ENCODE measurements at places on chromosomes 12 and 14.

DNA sequence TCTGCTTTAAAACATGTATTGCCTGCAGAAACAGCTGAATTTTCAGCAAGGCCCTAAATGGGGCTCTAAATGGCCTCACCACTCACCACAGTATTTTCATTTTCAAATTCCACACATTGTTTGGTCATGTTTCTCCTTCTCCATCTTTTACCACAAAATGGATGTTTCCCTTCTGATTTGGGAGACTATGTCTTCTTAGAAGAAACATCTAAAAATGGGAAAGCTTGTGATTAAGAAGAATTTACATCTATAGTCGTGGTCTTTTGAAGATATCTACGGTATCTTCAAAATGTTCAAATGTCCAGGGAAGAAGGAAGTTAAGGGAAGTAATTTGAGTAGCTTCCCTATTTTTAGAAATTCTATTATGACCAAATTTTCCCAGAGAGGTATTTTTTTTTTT, 20.7 kb upstream of the TUBA1C start:
- DNase-seq, result peak; percentile 50

DNA sequence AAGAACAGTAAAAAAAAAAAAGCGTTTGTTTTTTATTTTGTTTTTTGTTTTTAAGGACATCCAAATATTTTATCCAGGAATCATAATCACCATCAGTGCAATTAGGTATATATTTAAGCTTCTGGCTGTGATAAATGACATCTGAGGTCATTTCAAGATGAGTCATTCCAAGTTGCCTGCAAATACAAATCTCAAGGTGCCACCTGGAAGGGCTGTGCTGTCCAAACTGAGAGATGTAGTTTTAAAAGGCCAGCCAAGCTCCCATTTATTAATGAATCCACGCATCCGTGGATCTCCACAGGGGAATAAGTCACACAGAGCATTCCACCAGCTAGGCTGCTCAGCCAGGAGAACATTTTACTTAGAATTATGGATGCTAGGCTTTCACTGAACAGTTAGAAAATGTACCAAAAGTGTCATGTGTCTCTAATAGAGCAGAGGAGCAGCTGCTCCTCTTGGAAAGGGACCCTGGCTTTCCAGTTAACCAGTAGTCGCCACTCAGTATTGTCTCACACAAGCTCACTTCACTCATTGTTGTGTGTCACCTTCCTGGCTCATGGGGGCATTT, 1151.4 kb upstream of the TMEM132C start:
- no peak for DNase-seq

DNA sequence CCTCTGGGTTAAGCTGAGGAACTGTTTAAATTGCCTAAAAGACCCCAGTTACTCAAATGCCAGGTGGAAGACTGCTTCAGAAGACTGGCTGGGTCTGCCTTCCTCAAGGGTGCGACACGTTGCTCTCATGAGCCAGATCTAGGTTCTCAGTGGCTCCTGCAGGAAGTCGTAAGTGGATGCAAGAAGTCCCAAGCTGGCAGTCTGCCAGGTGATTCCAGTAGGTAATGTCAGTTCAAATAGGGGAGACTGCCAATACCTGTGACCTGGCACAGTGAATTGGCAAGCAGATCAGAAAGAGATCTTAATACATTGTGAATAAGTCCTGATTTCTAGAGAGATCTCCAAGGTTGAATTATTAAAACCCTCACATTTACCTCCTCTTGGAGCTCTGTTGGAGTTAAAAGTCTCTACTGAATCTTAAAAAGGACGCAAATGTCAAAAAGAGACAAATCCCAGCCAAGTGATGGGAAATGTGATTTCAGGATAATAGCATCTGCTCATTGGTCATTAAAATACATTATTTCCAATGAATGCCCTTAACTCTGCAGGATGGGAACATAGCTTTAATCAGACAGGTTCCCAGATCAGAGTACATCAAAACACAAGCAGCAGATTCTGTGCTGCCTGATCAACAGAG, 98.8 kb upstream of the FRMD6 start:
- DNase-seq, result no peak

DNA sequence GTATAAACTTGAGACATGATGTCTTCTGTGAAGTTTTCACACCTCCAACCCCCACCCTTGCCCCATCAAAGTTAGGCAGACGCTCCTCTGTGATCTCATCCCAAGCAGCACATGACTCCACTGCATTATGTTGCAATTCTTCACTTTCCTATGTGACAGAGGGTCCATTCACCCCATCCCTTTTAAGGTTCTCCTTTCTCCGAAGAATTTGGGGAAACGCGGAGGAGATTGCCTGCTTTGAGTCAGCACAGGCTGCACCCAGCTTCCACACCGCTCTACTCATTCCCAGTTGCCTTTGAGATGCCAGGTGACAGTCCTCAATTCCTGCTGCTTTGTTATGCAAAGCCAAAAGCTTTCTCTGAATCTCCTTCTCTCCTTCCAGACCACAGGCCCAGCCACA, 61.8 kb downstream of the PHLDA1 start:
- DNase-seq, result peak; percentile 88

DNA sequence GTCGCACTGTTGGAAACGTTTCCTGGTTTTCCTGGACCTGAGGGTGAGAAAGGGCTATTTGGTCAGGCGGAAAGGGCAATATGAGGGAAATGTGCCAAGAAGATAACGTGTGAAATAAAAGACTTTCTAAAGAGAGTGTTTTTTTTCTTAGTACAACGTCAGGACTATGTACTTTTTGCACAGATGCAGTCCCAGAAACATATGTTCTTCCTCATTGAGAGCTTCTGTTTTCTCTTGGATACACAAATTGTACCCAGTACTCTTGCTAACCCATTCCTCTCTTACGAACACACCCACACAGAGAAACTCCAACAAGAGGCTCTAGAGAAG, 669 bp upstream of the PKP2 start:
- DNase-seq, result no peak

DNA sequence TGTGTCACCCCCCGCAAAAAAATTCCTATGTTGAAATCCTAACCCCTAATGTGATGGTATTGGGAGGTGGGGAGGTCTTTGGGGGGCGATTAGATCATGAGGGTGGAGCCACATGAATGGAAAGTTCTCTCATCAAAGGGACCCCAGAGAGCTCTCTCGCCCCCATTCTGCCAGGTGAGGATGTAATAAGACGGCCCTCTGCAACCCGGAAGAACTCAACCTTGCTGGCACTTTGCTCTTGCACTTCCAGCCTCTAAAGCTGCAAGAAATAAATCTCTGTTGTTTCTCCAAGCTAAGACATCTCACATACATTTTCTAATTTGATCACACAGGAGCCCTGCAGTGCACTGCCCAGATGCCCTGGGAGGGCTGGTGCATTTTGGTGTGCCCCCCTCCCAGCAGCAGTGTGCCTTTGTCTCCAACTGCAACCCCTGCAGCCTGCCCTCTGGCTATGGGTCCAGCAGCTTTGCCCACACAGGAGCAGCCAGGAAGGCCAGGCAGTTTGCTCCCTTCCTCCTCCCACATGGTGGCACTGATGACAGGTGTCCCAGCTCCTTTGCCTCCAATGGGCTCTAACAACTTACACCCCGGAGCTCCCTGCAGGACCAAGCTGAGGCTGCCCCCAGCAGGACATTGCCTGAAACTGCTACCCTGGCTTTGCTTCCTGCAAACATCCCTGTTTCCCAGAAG, 59.3 kb downstream of the C14orf132 start:
- peak; percentile 9 for DNase-seq

GRCh38 chr14:32083789-32084188, 6.7 kb downstream of the ARHGAP5 start:
- no peak for DNase-seq

DNA sequence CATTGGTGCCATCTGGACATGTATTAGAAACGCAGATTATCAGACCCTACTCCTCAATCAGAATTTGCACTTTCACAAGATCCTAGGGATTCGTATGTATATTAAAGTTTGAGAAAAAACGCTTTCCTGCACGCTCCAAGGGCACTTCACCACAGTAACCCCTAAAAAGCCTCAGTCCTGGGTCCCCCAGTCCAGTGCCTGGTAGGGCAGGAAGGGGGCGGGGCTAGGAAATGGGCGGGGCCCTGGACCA, 369 bp downstream of the DEPDC4 start:
- DNase-seq, result peak; percentile 78

DNA sequence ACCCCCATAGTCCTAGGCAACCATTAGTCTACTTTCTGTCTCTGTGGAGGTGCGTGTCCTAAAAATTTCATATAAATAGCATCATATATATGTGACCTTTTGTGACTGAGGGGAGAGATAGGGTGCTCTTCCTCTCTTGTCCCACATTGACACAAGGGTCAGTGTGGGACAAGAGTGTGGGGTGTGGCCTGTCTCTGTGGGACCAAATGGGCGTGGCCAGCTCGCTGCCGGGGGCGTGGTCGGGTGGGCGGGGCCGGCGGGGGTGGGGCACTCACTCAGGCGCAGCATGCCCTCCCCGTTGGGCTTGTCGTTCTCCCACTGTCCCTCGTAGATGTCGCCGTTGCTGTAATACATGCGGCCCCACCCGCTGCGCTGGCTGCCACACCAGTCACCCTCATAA, 15.5 kb downstream of the MORN3 start:
- DNase-seq, result no peak

DNA sequence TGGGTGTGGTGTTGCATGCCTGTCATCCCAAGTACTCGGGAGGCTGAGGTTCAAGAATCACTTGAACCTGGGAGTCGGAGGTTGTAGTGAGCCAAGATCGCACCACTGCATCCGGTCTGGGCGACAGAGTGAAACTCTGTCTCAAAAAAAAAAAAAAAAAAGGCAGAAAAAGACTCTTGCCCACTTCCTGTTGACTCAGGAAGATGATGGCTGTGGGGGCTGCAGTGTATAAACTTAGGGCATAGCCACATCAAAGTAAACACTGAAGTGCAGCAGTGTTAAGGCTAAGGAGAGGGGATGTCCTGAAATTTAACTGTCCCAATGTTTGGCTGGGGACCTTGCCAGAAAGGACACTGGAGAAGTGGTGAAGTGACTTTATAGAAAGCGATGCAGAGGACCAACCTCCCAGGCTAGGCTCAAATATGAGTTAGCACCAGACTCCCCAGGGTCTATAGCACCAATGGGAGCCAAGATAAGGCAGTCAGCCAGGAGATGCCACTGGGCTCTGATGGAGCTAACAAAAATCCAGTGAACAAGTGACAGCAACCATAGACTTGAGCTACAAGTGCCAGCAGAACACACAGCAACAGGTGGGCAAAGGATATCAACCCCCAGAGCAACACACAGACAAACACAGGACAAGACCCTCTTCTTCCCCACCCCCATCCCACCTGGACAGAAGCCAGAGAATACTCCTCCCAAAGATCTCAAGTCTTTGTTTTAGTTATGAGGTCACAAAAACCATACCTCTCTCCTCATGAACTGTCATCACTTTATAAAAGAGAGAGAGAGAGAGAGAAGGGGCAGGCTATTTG, 28.0 kb downstream of the NELL2 start:
- DNase-seq, result no peak

GRCh38 chr14:55265197-55265596, 6.0 kb upstream of the FBXO34 start:
- DNase-seq, result peak; percentile 83

DNA sequence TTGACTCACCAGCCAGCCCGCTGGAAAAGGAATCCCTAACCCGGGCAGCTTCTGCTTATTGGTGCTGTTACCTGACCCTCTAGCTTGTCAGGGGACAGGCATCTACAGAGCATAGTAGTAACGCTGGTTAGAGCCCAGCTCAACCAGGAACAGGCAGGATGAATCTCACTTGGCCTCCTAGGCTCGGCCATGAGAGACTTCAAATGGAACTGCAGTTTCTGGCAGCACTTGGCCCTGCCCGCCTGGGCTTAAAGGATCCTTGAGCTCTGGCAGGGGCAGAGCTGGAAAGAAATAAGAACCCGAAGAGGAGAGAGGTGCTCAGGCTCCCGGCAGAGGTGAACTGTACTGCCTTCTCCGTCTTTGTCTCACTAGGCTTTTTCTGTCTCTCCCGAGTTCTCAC, 2.3 kb upstream of the LHX5 start:
- no peak for DNase-seq

GRCh38 chr12:49055092-49055491, 5.5 kb downstream of the KMT2D start:
- no peak for DNase-seq

GRCh38 chr12:80226576-80226975, 127.2 kb downstream of the OTOGL start:
- DNase-seq, result peak; percentile 53
